ENCODE measurements at places on chromosomes 7 and 10.

DNA sequence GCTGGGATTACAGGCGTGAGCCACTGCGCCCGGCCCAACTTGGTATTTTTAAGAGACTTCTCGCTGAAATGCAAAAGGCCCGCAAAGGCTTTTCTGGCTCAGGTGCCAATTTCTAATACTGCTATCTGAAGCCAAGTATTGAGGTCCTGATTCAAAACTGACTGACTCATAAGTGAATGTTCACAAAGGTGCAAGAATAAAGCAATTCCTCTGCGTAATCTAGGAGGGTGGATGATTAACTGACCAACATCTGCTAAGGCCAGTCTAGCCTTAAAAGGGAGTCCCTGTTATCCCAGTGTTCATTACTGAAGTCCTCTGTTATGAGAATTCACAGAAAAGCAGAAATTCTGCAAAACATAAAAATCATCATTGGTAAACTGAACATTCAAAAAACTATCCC is 111.4 kb downstream of the SRPK2 start:
- DNase-seq: no peak

DNA sequence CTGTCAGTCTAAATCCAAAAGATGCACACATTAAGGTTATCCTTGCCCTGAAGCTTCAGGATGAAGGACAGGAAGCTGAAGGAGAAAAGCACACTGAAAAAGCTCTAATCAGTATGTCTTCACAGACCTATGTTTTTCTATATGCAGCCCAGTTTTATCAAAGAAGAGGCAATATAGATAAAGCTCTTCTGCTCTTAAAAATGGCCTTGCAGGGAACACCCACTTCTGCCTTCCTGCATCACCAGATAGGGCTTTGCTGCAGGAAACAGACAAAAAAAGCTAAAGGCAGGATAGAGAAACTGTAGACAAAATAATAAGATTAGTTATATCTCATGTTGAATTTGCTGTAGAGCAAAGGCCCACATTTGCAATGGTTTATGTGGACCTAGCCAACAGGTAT is 14.9 kb upstream of the IFIT1B start:
- no peak for DNase-seq

- no peak for DNase-seq
Observed at GRCh38 chr7:141847996-141848395, 6.7 kb upstream of the PRSS37 start.

GRCh38 chr7:43873300-43873699 is 4.0 kb upstream of the MRPS24 start:
- no peak for DNase-seq

DNA sequence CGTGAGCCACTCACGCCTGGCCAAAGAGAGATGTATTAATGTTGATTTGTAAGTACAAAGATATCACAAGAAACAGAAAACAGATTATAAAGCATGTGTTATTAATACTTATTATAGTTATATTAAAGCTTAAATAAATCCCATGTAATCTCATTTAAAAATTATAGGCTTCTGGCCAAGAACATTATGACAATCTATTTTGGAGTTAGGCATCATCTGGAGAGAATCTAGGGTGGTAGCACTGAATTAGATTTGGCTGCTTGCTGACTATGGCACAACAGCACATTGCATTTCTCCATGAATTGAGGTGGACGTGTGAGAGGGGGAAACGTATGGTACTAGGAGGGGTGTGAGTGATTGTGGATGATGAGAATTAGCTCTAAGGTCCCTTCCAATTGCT is 16.8 kb upstream of the SLC16A12 start:
- DNase-seq: no peak

DNA sequence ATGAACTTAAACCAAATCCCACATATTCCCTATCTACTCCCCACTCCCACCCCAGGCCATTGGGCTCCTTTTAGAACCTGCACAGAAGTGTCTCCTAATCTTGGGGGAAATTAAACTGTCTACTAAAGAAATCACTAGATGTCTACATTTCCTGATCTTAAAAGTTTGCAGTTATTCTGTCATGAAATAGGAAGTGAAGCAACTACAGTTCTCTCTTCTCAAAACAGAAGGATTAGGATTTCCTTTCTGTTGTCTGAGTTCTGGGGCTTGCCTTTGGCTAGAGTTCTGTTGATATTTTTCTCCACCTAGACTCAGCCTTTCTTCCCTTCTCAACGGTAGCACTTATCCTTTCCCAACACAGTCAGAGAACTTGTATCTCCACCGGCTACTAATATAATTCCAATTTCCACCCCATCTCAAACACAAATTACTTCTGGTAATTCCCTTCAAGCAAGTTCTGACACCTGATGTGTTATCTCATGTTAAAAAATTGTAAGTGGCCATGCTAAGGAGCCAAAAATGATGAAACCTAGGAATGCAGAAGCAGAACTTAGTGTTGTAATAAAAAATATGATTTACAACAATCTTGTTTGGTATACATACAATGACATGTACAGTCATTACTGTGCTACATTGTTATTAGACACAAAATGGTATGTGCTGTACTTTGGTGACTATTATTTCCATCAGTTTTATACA is 12.1 kb downstream of the OR9A4 start:
- no peak for DNase-seq

DNA sequence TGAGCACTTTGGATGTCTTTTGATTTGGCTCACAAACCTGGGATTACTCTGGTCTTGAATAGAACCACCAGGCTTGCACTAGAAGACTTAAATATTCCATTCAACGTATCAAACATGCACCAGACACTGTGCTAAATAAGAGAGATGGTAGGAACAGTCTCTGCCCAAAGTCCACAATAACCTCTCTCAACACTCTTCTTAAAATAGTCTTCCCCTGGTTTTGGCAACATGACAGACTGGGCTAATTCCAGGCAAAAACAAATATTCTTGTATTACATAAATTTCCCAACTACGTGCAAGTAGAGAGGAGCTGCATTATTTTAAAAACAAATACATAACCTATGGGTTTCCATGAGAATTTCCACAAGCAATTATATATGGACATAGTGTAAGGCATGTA is 64.8 kb upstream of the PAPSS2 start:
- no peak for DNase-seq

DNA sequence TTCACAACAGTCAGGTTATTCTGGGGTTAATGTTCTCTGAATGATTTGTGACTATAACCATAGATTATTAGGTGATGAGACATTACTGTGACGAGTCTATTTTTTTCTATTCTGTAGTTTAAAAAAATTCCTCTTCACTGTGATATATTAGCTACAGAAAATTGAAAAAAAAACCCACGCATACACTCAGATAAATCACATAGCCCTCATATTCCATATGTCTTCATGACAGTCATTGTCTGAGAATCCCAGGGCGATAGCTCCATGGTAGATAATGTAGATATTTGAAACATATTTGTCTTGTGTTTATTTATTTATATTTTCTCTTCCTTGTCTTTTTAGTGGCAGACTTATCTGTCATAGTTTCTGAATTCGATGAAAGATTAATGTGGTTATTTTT is 110.0 kb downstream of the CAMK1D start:
- DNase-seq: no peak

DNA sequence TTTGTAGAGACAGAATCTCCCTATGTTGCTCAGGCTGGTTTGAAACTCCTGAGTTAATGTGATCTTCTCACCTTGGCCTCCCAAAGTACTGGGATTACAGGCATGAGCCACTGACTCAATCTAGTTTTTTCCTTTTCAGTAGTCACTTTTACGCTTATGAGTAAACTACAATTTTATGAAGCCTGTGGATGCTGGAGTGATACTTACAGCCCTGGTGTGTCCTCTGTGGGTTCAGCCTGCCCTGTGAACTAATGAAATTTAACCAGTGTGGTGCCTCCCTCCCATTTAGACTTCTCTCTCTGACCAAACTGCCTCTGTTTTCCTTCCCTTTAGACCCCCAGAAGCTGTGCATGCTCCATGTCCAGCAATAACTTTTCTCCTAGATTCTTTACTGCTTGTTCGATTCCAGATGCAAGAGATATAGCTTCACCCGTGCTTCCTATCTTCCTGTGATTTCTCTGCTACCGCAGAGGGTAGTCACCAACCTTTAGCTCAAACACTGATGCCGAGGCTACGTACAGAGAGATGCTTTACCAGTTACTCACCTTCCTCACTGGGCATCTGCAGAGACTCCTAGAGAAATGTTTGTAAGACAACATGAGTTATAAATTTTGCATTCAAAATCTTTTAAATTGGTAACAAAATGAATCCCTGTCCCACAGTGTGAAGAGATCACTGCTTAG is 90.8 kb downstream of the KIAA1217 start:
- no peak for DNase-seq

- DNase-seq: no peak
Observed at GRCh38 chr10:129426606-129427005, 40.4 kb upstream of the MGMT start.

GRCh38 chr10:84198206-84198915 is 4.0 kb downstream of the CDHR1 start:
- DNase-seq: no peak

GRCh38 chr10:79268161-79268601 is 79.1 kb upstream of the PPIF start:
- no peak for DNase-seq

GRCh38 chr10:133225707-133226191 is 4.3 kb upstream of the UTF1 start:
- DNase-seq: no peak

- no peak for DNase-seq
Observed at GRCh38 chr10:62430881-62431280, 56.7 kb downstream of the ZNF365 start.

DNA sequence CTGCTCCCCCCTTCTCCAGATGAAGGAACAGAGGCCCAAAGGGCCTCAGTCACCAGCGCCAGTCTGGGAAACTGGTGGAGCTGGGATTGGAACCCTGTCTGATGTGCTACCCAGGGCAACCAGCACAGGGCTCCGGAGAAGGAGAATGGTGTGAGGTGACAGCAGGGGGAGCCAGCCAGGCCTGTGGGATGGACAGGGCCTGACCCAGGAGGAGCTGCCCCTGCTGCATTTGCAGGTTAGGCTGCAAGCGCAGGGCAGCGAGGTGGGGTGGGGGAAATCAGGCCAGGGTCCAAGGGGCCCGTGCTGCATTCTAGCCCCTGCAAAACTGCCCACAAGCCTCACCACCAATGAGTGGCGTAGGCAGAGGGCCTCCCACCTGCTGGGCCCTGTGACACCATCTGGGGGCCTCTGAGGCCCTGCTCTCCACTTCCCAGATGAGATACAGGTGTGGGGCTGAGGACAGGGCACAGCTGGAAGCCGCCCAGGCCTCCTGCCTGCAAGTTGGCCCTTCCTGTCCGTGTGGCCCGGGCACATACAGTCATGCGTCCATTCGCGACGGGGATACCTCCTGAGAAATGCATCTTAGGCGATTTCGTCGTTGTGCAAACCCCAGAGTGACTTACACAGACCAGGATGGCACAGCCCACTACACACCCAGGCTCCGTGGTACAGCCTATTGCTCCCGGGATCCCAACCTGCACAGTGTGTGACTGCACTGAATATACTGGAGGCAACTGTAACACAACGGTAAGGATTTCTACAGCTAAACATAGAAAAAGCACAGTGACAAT is 45.3 kb downstream of the RASGEF1A start:
- no peak for DNase-seq

DNA sequence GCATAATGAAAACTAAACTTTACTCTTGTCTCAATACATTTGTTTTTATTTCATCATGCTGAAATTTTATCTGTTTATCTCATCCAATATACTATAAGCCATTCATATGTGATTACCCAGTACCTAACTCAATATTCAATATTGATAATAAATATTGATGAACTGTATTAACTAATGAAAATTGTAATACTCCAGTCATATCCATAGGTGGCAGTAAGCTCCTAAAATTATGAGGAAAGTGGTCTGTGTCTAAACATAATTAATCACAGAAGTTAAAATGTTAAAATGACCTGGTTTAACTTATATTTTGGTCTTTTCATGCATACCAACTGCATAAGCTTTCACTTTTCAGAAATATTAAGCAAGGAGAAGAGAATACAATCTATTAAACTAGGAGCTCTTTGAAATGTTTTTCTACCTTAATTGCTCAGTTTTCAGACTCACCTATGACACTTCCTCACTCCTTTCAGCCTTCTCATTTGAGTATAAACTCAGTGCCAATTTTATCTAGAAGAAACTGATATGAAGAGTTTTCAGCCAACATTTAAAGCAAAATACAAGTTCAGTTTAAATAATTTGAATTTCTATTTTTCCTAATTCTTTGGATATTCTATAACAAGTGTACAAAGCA is 30.5 kb upstream of the VWDE start:
- no peak for DNase-seq

- DNase-seq: no peak
Observed at GRCh38 chr7:104971290-104972071, 42.5 kb upstream of the KMT2E start.

DNA sequence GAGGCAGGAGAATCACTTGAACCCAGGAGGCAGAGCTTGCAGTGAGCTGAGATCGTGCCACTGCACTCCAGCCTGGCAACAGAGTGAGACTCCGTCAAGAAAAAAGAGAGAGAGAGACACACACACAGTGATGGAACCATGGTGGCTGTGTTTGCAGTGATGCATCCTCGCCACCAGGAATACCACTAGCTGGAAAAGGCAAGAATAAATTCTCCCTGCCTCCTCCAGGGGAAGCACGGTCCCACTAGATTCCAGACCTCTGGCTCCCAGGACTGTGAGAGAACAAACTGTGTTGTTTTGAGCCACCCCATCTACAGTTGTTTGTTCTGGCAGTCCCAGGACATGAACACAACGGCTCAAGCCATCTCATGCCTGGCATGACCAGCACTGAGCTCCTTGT is 320.3 kb upstream of the FOXK1 start:
- no peak for DNase-seq

DNA sequence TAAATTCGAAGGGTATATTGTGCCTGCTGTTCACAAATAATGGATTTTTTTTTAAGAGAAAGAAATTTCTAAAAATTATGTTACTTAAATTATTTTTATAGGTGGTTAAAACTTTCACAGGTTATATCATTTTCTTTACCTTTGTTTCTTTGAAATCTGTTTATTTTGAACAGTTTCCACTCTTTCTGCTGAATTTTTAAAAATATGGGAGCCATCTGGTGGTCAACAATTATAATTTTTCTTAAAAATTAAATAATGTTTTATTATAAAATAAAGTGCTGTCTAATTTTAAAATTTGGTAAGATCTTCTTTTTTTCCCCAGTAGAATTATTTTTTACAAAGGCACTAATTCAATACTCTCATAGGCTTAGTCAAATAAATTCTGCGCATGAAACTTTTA is 263.9 kb downstream of the ETV1 start:
- DNase-seq: no peak

GRCh38 chr10:78038105-78038504 is 4.4 kb downstream of the RPS24 start:
- no peak for DNase-seq

GRCh38 chr10:48390933-48391845 is 84.7 kb downstream of the MAPK8 start:
- DNase-seq: no peak

- DNase-seq: no peak
Observed at GRCh38 chr10:3255075-3255474, 82.5 kb upstream of the PITRM1 start.

- DNase-seq: no peak
Observed at GRCh38 chr10:78438907-78439809, 405.5 kb downstream of the RPS24 start.

Measured in activated CD8-positive, alpha-beta memory T cell treated with anti-CD3 and anti-CD28 coated beads for 48 hours (primary cell).